ENCODE measurements at places on chromosomes 2 and 18.
A peak's percentile ranks its signal among the peaks of the same experiment; 100 is the strongest.

DNA sequence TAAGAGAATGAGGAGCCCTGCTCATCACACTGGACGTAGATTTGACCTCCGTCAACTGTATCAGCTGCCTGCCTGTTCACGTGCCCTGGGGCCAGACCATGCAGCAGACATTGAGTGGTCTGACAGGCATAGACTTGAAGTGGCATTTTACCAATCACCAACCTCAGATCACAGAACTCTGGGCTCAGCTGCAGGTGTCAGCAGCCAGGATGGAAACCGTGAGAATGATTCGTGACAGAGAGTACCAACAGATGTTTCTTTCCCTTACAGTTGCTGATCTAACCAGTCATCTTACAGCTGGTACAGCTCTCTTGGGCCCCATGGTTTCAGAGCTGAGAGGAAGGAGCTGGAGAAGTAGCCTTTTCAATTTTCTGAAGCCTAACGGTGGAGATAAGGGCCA, 148.9 kb downstream of the EN1 start:
- no peak for DNase-seq

DNA sequence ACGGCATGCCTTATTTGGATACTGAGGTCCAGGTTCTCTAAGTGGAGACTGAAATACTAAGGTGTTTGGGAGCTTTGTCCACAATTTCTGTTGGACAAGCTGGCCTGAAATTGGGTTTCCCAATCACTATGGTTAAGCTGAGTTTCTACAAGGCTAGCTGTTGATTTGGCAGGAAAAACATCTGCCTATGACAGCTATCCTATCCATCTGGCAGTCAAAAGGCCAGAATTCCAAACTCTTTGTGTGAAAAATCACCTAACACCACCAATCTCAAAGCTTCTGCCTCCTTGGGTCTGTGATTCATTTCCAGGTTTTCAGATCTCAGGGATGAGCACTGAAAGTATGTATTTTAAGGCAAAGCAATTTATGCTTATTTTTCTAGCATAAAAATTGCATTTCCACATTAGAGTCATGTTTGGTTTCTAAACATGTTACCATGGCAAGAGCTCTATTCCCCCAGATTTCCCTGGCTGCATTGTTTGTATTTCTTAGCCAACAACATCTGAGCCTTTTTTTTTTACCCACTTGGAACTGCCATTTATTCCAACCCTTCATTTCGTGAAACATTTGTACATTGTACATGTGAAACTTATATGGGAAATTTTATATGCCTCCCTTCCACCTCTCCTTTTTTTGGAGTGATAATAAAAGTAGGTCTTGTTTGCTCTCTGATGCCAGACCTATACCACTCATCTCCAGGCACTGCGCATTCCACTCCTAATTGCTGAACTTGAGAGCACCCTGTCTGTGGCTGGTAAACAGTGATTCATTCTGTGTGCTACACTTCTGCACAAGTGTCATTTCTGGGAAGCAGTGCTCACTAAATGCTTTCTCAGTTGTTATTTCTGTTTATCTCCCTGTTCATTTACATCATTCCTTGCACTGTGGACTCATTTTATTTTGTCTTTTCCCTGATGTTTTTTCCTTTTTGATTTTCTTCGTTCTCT, 15.9 kb upstream of the CCDC85A start:
- DNase-seq = no peak

- DNase-seq = no peak
Measured at GRCh38 chr2:111705711-111706336, 178.2 kb downstream of the ANAPC1 start.

- no peak for DNase-seq
Measured at GRCh38 chr2:138182250-138182936, 218.1 kb downstream of the HNMT start.

GRCh38 chr2:215793747-215794595, 219.4 kb downstream of the MREG start:
- no peak for DNase-seq

GRCh38 chr2:516944-517343, 160.3 kb downstream of the TMEM18 start:
- DNase-seq = no peak

DNA sequence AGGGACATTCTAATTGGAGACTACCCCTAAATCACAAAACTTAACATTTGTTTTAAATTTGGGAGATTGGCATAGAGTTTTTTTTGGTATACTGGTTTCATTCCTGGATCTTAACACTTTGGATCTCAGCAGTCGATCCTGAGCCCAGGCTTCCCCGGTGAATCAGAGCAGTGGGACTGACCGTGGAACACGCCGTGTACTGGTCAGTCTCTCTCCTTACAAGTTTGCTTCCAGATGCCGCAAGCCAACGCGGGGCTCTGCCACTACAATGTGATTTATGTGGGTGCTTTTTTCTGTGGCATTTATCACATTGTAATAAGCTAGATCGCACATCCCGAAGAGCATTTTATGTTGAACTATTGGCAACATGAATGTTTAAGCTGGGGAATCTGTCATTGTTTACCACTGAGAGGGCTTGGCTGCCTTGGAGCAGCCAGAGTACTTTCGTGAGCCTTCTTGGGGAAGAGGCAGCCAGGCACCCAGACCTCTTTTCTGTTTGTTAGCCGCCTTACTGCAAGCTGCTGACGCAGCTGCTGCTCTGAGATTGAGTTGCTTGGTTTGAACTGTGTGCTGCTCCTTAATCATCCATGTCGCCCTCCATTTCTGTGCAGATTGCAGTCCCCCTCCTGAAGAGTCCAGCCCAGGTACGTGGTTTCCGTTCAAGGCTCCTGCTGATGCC, 49.3 kb downstream of the COA5 start:
- no peak for DNase-seq

GRCh38 chr2:134501476-134502091, 217.2 kb downstream of the TMEM163 start:
- DNase-seq = no peak

DNA sequence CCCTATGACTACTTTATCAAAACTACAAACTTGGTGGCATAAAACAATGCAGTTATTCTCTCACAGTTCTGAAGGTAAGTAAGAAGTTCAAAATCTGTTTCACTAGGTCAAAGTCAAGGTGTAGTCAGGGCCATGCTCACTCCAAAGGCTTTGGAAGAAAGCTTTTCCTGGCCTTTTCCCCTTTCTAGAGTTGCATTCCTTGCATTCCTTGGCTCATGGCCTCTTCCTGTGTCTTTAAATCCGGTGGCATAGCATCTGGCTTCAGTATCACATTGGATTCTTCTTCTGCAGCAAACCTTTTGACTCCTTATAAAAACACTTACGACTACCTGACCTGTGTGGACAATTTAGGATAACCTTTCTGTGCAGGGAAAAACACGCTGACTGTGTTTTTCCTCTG, 543.5 kb upstream of the HNMT start:
- no peak for DNase-seq

DNA sequence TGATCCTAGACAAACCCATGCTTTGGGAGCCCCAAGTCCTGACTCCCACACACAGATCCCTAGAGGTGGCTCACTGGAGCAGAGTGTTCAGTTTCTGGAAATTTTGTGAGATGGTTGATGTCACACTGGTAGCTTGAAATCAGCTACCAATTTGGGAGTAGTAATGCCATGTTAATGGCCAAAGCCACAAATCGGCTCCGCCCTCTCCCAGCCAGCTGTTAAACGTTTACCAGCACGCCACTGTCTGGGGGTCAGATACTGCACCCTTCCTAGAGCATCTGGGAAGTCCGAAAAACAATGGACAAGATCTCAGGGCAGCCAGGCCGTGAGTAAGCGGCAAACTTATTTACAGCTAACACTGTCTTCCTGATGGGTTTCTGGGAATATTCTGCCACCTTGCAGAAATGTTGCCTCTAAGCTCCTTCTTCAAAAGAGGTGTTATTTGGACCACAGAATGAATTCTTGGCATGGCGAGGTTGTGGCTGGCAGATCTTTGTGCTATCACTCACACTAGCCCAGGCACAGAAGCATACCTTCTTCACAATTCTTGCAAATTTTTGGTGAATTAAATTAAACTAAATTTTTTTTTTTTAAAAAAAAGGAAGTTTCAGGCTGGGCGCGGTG, 60.2 kb upstream of the FZD7 start:
- no peak for DNase-seq

- no peak for DNase-seq
Measured at GRCh38 chr18:49447810-49448745, 12.4 kb downstream of the DYM start.

- DNase-seq = no peak
Measured at GRCh38 chr2:44779793-44780192, 161.7 kb upstream of the SIX3 start.

GRCh38 chr2:227295806-227296205, 29.2 kb upstream of the MFF start:
- DNase-seq = no peak

- DNase-seq = no peak
Measured at GRCh38 chr18:36017232-36017631, 44.8 kb downstream of the RMP24 start.

DNA sequence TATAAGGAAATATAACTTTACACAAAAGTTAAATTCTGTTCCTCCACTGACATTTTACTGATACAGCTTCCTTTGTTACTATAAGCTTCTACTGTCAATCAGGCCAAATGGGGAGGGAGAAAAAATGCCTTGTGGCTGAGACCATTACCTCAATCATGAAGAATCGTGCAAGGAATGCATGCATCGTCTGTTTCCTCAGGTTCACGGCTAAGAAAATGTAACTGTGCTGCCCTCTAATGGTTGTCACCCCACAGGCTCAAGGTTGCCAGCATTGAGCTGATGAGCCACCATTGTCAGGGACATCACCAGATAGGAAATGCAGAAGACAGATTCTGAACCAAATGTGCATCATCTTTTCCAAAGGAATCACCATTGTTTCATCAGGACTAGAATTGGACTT, 426.9 kb downstream of the CDH2 start:
- DNase-seq = peak; percentile 19

DNA sequence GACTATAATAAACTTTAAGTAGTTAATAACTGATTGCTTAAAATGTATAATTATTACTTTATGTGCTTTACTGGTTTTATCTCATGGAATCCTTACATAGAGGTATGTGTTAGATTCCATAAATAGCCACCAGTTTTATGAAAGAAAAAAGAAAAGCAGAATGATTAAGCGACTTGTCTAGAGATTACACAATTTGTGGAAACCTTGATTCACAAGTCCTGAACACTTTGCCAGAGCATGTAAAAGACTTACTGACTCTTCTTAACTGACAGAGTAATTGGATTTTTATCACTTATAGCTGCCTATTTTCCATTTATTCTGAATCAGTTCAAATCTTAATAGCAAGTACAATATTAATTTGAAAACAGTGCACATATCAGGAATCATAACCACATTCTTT, 448.7 kb upstream of the NETO1 start:
- no peak for DNase-seq

DNA sequence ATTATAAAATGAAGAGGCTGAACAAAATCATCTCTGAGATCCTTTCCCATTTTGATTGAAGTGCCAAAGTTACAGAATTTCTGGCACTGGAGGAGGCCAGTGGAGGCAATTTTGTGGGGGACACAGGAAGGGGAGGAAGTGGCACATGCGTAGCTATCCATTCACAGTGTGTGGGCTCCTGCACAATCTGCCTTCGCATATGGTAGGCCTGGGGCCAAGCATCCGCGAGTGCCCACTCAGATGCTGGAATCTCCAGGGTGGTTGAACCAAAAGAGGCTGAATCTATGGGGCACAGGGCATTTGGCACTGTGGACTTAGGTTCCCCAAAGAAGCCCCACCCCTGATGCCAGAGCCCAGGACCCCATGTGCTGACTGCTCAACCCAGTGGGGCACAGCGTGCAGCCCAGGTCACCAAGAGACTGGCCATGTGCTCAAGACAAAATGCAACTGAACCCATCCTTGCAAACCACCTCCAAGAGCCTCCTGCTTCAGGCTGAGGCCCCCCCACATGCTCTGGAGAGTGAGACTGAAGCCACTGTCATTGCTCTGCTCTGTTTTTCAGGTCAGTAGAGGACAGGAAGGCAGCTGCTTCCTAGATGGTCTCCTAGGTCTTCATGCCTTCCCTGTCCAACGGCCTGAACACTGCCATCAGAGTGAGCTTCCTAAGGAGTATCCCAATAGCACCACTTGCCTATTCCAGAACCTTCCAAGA, 28.5 kb downstream of the ST8SIA5 start:
- peak; percentile 43 for DNase-seq

- no peak for DNase-seq
Measured at GRCh38 chr2:239192456-239192855, 208.4 kb downstream of the HDAC4 start.

- no peak for DNase-seq
Measured at GRCh38 chr18:73563901-73564472, 583.6 kb downstream of the FBXO15 start.

GRCh38 chr2:3598197-3598910, 3.4 kb downstream of the COLEC11 start:
- no peak for DNase-seq

All from posterior cingulate gyrus (tissue), 11 donors.